ENCODE measurements at places on chromosomes 5 and 9.

DNA sequence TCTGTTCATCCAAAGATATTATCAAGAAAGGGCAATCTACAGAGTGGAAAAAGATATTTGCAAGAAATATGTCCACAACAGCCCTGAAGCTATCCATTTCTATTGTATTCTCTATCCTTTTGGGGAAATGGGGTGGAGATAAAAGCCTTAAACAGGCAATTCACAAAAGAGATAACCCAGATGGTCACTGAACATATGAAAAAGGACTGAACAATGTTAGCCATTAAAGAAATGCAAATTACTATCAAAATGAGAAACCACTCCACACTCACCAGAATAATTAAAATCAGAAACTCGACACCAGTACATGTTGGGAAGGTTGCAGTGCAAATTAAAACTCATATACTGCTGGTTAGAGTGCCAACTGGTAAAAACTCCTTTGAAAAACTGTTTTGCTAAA, 955.2 kb upstream of the DMAC1 start:
- DNase-seq: no peak

DNA sequence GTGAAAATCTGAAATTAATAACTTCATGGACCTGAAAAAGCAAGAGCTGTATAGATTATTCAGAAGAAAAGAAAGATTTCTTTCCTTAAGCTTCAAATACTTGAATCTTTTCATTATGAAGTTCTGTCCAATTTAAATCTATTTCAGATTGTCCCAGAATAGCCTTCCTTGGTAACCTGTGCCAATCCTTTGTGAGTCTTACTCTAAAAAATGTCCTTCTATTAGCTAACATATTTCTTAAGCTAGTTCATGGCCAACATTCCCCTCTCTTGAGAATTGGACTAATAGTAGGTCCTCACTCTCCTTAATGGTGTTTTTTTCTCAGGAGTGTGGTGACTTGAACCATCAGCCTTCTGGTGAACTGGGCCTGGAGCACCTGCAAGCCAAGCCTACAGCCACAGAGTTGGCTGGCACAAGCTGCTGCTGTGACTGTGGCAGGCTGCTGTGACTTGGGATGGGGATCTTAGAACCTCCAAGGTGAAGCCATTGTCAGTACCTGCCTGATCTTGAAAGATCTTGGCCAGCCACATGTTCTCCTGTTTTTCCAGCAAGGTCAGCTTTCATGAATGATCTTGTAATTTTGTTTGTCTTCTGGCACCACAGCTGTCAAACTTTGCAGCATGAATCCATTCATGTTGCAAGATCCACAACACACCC, 262.6 kb upstream of the MAP3K1 start:
- no peak for DNase-seq

- DNase-seq: no peak
Observed at GRCh38 chr5:89994266-89994665, 415.3 kb downstream of the CETN3 start.

- no peak for DNase-seq
Observed at GRCh38 chr5:63351164-63351563, 611.1 kb downstream of the HTR1A start.

- no peak for DNase-seq
Observed at GRCh38 chr5:134247428-134248224, 21.8 kb upstream of the PPP2CA start.

DNA sequence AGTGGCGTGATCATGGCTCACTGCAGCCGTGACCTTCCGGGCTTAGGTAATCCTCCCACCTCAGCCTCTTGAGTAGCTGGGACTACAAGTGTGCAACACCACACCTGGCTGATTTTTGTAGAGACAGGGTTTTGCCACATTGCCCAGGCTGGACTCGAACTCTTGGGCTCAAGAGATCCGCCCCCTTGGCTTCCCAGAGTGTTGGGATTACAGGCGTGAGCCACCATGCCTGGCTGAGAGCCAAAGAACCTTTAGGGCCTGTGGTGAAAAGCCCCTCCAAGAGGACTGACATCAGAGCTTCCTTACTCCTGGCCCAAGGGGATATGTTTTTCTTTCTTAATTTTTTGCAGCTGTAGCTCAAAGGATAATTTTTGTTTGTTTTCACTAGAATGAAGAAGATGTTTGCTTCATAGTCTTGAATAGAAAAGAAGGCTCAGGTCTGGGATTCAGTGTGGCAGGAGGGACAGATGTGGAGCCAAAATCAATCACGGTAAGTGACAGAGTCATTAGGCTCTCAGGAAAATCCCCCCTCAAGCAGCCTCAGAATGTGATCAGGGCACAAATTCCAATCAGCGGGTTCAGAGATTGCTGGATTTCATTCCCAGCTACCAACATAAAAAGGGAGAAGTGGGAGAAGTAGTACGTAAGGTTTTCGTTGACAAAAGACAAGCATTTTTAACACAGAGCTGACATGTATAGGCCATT, 77.1 kb downstream of the GOLPH3 start:
- no peak for DNase-seq

- no peak for DNase-seq
Observed at GRCh38 chr5:36242534-36243485, 1.1 kb upstream of the NADK2 start.

- DNase-seq: no peak
Observed at GRCh38 chr9:11546231-11546630, 933.4 kb upstream of the PTPRD start.

DNA sequence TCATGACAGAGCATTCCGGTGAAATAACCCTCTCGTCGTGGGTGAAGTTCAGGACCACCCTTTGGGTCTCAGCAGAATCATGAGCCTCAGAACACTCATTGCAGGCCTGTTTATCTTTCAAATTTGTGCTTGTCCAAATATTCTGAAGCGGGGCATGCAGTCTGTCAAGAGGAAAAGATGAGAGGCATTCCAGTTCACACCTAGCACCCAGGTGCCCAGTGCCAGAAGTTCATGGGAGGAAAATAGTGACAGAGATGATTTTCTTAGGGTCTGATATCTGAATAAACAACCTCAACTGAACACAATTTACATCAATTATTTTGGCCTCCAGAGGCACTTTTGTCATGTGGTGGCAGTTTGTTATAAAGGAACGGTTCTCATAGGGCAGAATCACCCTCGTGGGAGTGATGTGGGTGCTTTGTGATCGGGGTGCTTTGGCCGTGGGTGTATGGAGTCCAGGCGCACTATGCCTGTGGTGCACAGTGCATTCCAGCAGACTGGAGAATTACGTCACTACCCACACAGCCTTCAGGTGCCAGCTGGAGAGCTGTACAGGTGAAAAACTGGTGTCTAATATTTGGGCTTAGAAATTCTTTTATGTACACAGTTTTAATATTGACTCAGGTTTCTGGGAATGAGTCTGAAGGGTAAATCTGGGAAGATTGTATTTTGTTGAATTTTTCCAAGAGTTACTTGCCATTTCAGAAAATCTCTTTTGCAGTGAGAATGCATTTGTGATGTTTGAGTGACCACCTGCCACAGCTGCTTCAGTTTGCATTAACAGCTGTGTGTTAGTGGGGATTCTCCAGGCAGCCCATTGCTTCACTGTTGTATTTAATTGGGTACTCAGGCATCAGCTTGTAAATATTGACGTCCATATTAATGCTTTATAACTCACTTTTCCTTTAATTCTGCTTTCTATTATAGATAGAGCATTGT, 289.3 kb downstream of the FANCC start:
- DNase-seq: no peak

DNA sequence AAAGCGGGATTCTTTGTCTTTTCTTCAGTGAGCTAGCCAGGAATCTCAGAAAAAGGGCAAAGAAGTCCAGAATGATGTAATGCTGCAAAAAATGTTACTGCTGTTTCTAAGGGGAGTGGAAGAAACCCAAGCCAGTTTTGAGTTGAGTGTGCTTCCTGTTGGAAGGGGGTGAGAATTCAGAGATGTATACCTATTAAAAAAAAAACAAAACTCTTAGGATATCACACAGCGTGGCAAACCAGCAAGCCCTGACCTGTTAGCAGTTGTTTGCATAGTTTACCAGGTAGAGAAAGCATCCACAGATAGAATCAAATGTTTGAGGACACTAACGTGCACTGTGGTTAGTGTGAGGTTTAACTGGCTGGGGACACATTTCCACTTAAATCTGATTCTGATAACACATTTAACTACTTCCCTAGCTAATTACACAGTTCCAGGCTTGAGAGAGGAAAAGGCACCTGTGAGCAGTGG, 11.4 kb downstream of the BASP1 start:
- DNase-seq: peak; percentile 67

DNA sequence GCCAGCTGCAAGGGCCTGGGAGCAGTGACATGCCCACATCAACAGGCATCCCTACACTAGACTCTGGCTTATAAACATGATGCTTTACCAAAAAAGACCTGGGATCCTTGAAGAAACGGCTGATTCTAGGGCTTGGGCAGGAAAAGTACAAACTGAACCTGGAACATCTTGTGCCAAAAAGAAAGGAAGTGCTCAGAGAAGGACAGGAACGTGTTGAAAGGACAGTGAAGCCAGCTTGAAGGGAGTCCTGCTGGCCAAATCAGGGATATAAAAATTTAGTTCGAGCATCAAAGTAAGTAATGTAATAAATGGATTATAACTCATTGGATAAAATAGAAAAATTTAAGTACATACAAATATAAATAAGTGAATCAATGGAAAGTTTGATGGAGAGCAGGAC, 58.1 kb downstream of the ALDH7A1 start:
- DNase-seq: no peak

DNA sequence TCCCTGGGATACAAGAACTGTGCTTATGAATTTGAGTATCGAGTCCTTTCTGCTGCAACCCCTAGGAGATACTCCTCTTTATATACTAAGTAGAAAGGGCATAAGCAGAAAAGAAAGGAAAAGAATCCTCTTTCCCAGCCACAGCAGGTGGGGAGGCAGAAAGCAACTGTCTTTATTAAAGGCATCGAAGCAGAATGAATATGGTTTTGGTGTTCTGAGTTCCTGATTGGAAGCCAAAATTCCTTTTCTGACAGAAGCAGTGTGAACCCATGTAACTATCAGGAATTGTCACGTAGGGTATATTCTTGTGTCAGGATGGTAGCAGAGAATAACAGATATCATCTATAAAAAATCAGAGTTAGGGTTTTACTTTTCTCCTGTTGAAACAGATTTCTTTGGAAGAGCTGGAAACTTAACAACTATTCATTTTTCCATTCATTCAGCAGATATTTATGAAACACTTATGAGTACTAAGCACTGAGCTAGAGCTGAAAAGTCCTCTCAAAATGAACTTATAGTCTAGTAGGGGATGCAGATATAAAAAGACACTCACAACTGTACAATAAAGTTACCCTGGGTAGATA, 96.5 kb upstream of the LHFPL2 start:
- DNase-seq: no peak

- DNase-seq: no peak
Observed at GRCh38 chr9:3647652-3648051, 121.9 kb upstream of the RFX3 start.

DNA sequence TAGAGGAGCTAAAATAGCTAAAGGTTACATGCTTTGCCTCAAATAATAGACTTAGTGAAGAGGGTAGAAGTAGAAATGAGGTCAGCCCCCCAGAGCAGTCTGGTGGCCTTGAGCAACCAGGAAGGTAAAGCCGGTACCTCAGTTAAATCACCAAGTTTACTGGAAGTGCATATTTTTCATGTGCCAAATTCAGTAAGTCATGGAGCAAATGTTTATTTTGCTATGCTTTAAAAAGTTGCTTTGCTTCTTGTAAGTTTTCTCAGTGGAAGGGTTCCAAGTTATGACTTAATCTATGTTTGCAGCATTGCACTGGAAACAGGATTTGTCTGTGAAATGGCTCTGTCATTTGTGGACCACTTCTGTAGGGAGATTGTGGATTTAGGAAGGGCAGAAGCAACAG, 256.7 kb downstream of the ARRDC3 start:
- no peak for DNase-seq

DNA sequence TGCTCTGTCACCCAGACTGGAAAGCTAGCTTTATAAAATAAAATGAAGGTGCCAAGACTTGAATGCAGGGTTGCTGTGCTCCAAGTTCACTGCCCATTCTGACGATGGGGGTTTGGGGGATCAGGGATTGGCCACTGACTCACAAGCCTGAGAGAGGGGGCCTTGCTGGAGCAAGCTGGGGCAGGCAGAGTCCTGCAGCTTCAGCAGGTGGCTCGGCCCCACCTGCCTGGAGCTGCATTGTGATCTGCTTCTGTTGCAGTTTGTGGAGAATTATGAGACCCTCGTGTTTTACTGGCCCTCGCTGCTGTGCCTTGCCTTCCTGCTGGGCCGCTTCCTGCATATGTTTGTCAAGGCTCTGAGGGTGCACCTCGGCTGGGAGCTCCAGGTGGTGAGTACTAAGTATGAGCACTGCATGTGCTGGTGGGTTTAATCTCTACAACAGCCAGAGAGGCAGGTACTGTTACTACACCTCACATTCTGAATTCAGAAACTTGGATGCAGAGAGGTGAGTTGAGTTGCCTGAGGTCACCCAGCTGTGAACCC, 31.1 kb upstream of the CCDC180 start:
- DNase-seq: peak; percentile 10

Data from NCI-H1417 (cell line).